ENCODE measurements at places on chromosomes 6 and 20.

DNA sequence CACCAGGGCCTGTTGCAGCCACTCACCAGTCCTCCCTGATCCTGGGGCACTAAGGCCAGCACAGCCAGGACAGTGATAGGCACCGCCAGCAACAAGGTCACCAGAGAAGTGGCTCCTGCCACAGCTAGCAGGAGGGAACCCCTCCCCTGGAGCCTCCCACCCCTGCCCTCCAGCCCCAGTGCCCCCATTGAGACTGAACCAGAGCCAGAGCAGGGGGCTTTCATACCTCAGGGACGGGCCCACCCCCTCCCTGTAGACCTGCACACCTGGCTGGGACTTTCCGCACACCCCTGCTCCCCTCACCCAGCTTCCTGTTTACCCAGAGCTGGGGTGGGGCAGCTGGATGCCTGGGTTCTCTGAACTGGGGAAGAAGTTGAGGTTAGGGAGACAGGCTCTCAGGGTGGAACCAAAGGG lies at the start of gene LTB:
LTB (minus strand) TSS at position 195 of the 414 bp plus-strand sequence; CDS start at position 188, 7 bp downstream.
- no peak for DNase-seq

- DNase-seq: no peak
Measured at GRCh38 chr6:147226163-147226724, 22.0 kb downstream of the STXBP5 start.

- no peak for DNase-seq
Measured at GRCh38 chr20:35956616-35957015, 2.3 kb upstream of the SCAND1 start.

DNA sequence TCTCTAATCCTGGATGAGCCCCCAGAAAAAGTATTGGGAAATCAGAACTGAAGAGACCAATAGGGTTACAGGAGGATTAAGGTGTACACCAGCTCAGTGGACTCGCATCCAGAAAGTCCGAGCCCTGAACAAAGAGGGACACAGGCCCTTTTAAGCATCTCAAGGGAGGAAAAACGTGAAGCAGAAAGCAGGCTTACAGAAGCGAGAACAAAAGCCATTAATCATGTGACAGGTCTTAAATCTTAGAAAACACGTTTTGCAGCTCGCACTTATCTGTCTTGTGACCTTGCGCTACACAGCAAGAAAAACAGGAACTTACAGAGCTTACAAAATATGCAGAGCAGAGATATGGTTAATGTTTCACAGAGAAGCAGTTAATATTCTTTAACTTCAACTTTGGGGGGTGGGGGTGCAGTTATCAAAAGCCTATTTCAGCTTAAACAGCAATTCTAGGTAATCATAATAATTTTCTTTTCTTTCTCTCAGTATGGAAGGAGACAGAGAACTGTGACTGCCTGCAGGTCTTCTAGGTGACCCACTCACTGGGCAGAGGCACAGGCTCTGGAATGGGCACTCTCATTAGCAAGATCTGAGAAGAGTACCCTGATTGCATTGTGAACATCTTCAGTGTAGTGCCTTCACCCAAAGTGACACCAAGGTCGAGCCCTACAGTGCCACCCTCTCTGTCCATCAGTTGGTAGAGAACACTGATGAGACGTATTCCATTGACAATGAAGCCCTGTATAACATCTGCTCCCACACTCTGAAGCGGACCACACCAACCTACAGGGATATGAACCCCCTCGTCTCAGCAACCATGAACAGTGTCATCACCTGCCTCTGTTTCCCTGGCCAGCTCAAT lies 65.0 kb upstream of the MOCS1 start:
- DNase-seq: no peak

DNA sequence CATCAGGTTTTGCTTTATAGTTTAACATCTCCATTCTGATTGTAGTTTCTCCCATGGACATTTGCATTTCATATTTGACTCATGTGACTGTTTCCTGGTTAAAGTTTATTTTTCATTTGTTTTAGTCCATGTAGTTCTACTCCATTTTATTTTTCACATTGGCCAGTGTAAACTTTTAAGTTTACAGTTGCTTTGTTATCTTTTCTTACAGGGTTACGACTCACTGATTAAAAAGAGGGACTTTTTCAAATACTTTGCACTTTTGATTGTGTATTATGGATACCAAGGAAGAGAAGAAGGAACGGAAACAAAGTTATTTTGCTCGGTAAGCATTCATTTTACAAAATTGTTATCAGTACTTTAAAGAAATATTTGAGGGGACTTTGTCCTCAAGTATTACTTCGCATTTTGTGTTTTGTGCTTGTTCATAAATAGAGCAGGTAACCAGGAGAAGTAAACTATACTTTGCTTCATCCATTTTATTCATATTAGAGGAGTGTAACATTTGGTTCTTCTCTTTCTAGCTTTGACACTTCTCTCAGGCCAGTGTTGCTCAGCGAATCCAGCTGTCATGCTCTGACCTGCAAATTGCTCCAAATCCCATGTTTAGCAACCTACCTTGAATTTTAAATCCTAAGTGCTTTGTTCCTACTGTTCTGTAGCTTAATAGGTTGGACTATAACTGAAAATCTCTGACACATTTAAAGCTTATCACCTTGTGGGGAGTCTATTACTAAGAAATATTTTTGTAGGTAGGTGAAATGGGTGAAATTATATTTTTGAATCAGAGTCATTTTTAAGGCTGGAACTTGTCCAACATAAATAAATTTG lies 24.5 kb downstream of the NCOA7 start:
- DNase-seq: no peak

GRCh38 chr6:122789182-122790027 lies at the start of gene SMPDL3A:
SMPDL3A (plus strand) TSS chr6:122789258; CDS start chr6:122789347, 89 bp downstream.
- DNase-seq: peak; percentile 84

- DNase-seq: no peak
Measured at GRCh38 chr6:118740372-118740771, 89.0 kb upstream of the CEP85L start.

DNA sequence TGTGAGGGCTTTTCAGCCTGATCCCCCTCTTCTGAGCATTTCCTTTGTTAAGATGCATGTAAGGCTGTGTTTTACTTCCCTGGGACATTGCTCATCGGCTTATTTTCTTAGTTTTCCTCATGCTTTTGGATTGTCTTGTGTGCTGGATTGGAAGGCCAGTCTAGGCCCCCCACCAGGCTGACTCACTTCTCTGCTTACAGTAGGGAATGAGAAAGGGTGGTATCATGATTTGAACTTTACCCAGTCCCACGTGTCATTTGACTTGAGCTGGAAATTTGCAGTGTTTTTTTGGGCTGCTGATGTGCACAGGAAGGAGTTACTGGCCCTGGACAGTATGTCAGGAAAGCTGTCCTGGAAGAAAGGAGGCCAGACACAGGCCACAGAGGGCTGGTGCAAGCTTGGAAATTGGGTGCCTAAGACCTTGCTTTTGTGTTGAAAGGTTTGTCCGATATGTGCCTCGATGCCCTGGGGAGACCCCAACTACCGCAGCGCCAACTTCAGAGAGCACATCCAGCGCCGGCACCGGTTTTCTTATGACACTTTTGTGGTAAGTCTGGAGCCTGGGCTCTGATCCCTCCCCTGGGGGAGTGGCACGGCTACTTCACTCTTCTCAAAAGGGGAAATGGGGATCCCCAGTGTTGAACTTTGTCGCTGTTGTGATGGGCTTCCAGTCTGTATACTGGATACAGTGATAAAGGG lies 12.8 kb downstream of the RNF114 start:
- no peak for DNase-seq

DNA sequence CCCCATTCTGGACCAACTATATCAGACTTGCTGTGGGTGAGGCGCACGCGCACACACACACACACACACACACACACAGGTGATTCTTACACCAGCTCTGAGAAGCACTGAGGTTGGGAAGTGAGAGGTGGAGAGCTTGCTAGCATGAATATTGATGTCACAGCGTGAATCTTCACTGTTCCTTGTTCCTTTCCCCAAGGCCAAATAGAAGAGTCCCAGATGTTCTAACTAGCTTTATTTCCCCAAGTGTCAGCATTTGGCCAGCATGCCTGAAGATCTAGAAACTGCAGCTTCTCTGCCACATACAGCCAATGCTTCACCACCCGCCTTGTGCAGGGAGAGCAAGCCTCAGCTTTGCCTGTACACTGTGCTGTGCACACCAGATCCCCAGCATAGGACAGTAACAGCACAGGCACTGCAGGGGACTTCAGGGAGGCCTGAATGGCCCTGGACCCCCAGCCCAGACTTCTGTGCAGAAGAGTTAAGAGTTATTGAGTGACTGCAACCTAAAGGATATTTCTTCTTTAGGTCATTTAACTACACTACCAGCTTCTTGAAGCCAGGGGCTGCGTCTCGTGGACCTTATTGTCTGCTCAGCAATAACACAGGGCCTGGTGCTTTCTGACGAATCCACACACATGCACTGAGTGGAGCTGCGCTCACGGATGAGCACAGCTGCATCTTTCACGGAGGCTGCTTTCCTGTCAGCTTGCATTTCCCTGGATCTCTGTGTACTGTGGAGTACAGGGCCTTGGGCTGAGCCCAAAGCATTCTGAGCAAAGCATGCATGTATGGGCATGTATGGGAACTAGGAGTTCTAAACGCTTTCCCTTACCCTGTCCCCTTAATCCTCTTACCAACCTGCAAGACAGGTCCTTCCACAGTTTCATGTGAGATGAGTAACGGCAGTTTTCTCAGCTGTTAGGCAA lies 13.9 kb upstream of the CD93 start:
- no peak for DNase-seq

GRCh38 chr6:140275725-140276124 lies 901.3 kb upstream of the CITED2 start:
- no peak for DNase-seq

- no peak for DNase-seq
Measured at GRCh38 chr20:36865076-36865860, 10.7 kb upstream of the TLDC2 start.
